ENCODE measurements at places on chromosomes 1 and 21. TPM values are rescaled to one million over a fixed set of nuclear protein-coding genes. Genes with fewer than 3 reads are reported as not detected.

The CD5L gene
- 0.01 TPM for polyA plus RNA-seq

The CXADR gene
- polyA plus RNA-seq, result 6.4 TPM

The BCL2L15 gene
- polyA plus RNA-seq, result 0.15 TPM

The C1orf94 gene
- 0.01 TPM for polyA plus RNA-seq

The ADCY10 gene
- 0.15 TPM for polyA plus RNA-seq

The COL11A1 gene
- not detected for polyA plus RNA-seq

The EXTL1 gene
- 5.3 TPM for polyA plus RNA-seq

The NFIA gene
- polyA plus RNA-seq, result 11.2 TPM

The BRINP2 gene
- 0.19 TPM for polyA plus RNA-seq

The GREM2 gene
- not detected for polyA plus RNA-seq

- DNase-seq, result peak; percentile 28
Measured at GRCh38 chr1:150235294-150235851, 539 bp downstream of the ANP32E start.

DNA sequence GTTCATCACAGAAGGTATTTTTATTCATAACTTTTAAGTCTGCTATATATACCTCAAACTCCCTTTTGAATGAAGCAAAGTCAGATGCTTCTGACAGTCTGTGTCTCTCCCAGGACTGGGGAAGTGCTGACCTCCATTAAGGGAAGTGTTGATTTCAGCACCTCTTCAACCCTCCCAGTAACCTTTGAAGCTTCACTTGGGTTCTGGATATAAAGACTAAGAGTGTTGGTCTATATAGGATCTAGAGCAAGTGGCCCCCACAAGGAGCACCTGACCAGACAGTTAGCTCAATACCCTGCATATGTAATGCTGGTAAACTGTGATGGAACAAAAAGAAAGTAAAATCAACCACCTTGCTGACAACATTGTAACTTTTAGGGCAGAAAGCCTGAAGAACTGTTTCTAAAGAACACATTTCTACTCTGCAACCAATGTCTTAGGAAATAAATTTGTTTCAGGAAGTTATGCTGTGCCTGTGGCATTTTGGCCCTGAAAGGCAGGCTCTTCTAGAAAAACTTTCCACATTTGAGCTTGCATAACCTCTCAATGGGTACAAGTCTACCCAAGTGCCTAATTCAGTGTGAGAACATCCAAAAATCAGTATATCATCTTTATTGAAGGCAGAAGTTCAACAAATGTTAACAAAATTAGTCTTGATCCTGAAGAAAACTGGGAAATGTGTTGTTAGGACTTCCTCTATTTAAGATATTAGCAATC, 865 bp upstream of the PTPN22 start:
- DNase-seq, result no peak

GRCh38 chr21:41953249-41953830, 478 bp downstream of the C2CD2 start:
- DNase-seq, result no peak

DNA sequence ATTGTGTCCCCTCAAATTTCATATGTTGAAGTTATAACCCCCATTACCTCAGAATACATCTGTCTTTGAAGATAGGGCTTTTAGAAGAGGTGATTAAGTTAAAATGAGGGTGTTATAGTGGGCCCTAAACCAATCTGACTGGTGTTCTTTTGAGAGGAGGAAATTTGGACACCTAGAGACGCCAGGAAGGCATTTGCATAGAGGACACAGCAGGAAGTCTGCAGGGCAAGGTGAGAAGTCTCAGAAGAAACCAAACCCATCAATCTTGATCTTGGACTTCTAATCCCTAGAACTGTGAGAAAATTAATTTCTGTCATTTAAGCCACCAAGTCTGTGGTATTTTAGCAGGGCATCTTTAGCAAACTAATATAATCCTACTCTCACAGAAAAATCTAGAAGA, 13.0 kb downstream of the GOLPH3L start:
- DNase-seq, result no peak

DNA sequence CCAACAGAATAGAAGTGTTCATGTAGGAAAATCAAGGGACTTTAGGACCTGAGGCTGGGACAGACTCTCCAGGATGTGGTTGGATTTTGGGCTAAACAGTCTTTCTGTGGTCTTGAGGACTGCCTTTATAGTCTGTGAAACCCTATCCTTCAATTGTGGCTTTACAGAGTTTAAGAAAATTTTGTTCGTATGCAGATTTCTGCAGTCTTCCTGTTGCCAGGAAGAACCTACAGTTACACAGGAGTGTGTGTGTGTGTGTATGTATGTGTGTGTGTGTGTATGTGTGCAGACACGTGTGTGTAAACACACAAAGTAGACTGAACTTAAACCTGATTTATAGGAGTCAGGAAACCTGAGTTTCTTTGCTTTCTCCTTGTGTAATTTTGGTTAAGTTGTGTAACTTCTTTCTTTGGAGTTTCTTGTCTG, 22.8 kb downstream of the NEK7 start:
- no peak for DNase-seq

DNA sequence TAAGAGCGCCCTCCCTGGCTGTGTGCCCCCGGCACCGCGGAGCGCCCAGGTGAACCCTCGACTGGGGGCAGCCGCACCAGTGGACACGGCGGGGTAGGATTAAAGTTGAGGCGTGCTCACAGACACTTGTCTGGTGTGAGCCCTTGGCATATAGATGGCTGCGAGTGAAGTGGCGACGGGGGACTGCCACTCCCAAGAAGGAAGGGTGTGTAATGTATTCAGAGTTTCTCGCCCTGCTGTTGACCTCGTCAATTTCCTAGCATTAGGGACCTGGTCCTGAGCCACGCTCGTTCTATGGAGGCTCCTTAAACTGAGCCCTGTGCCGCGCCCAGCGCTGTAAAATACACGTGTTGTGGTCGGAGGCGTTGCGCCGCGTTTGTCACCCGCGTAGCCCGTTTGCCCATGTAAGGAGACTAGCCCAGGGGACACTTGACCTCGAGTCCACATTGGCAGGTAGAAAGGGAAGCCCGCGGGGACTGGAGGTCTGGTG, 554 bp downstream of the EVA1C start:
- DNase-seq, result peak; percentile 42

GRCh38 chr1:229972600-229973296, 94.3 kb upstream of the GALNT2 start:
- no peak for DNase-seq

GRCh38 chr1:203619091-203619780, 7.4 kb upstream of the ATP2B4 start:
- DNase-seq, result no peak

DNA sequence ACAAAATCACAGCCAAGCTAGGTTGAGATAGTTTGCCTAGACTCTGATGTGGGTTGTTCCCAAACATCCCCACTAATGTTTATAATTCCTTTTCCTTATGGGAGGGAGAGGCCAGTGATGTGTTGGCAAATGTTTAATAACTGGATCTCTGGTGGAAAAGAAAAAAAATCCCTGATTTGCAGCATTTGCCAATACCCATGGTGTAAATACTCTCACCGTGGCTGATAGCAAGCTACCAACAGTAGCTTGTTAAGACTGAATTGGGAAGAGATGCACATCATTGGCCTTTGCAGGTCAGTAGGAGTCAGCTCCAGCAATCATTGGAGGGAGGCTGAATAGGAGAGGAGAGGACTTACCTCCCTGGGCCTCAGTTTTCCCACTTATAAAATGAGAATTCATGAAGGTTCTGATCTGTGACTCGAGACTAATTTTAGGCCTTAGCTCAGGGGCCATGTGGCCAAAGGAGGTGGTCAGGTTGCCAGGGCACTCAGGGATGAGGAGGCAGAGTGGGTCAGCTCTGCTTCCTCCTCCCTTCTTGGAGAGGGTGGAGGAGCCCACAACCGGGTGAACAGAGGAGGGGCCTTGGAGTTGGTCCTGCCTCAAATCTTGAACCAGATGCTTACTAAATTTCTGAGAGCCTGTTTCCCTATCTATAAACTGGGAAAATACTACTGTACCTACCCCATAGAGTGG, 20.0 kb upstream of the SCMH1 start:
- DNase-seq, result no peak

DNA sequence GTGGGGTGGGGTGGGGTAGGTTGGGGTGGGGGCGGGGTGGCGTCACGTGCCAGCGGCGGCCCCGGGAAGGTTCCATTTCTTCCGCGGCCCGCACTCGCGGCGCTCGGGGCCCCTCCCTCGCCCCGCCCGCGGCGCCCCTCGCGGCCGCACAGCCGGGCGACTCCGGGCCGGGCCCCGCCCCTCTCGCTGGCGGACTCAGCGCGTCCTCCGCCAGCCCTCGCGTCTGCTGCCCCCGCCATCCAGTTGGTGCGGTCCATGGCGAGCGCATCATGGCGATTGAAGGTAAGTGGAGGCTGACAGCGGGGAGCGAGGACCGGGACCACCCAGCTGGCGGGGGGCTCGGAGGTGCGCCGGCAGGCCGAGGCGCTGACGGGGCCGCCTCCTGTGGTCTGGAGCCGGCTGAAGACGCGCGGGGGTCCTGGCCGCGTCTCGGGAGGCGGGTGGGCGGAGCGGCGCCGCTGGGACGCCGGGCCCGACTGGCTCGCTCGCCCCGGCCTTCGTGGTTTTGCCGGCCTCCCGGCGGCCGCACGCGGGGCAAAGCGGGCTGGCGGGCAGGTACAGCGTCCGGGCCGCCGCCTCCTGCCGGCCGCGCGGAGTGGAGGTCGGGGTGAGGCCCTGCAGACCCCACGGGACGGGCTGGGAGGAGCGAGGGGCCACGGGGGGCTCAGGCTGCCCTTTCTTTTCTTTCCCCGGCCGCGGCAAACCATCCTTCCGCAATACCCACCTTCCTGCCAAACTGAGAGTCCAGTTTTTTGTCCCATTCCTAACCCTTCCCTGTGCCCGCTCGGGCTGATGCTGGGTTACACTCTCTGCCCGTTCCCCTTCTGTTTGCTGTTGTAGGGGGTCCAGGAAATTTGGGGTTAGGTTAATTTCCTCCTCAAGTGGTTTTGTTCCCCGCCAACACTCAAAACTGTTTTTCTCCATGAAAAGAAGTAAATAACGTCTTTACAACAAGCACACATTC, at the start of gene SYT14:
TSS of gene SYT14 (plus strand) at position 222 of the 964 bp plus-strand sequence. CDS start at position 270, 48 bp downstream.
- DNase-seq, result no peak

GRCh38 chr1:228340686-228341449, 65.8 kb downstream of the TRIM11 start:
- DNase-seq, result peak; percentile 10

DNA sequence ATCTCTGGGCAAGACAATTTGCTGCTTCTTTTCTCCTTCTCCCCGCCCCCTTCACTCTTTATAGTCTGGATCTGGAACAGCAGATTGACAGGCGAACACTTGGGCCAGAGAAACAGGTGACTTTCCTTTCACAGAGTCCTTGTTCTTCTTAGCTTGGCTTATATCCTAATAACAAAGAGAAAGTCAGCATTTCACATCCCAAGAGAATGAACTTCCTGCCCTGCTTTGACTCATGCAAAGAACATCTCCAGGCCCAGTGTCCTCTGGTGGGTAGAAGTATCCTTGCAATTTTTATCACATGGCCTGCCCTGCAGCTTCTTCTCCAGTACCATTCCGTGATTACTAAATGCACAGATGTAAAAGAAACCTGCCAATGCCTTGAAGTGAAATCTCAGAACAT, 764.4 kb downstream of the ADGRL2 start:
- no peak for DNase-seq

GRCh38 chr1:247343801-247344200, 12.1 kb upstream of the ZNF496 start:
- DNase-seq, result no peak

DNA sequence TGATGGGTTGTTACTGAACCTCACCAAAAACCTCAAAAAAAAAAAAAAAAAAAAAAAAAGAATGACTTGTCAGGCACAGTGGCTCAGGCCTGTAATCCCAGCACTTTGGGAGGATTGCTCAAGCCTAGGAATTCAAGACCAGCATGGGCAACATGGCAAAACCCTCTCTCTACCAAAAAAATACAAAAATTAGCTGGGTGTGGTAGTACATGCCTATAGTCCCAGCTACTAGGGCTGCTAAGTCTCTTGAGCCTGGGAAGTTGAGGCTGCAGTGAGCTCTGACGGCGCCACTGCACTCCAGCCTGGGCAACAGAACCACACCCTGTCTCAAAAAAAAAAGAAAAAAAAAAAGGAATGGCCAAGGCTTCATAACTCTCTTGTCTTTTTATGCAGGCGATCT, 11.1 kb downstream of the CHAF1B start:
- no peak for DNase-seq

- DNase-seq, result no peak
Measured at GRCh38 chr1:61226791-61227567, 144.6 kb downstream of the NFIA start.

GRCh38 chr1:28601696-28602095, 9.6 kb downstream of the RAB42 start:
- DNase-seq, result no peak

- no peak for DNase-seq
Measured at GRCh38 chr1:229114315-229114714, 156.6 kb upstream of the RAB4A start.

DNA sequence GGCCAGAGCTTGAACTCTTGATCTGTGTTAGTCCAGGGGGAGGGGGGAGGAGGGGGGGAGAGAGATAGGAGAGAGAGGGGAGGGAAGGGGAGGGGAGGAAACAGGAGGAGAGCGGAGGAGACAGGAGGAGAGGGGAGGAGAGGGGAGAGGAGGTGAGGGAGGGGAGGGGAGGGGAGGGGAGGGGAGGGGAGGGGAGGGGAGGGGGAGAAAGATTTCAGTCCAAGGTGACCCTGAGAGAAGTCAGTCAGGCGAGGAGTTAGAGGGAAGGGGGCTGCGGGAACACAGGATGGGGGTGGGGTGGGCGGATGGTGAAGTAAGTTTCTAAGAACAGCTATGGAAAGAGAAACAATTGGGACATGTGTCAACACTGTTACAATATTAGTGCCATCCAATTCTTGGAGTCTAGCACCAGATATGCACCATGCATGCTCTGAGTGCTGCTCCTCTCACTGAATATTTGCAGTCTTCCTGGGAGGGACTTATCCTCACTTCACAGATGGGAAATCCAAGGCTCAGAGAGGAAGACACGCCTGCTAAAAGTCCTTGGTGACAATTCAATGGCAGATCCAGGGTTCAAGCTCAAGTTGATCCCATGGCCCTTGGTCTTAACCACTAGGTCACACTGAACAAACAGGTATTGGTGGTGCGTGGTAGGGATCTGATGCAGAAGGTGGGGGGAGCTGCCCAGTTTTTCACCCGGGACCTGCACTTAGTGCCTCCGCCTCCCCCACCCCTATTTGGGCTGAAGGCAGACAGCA, 42.5 kb upstream of the ECE1 start:
- no peak for DNase-seq

DNA sequence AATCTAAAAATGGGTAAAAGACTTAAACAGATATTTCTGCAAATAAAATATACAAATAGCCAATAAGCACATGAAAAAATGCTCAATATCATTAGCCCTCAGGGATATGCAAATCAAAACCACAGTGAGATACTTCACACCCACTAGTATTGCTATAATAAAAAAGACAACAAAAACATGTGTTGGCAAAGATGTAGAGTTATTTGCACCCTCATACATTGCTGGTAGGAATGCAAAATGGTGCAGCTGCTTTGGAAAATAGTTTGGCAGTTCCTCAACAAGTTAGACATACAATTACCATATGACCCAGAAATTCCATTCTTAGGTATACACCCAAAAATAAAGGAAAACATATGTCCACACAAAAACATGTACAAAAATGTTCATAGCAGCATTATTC, 30.2 kb downstream of the ZZZ3 start:
- DNase-seq, result no peak

GRCh38 chr1:34356853-34357252, 180.1 kb downstream of the C1orf94 start:
- no peak for DNase-seq

DNA sequence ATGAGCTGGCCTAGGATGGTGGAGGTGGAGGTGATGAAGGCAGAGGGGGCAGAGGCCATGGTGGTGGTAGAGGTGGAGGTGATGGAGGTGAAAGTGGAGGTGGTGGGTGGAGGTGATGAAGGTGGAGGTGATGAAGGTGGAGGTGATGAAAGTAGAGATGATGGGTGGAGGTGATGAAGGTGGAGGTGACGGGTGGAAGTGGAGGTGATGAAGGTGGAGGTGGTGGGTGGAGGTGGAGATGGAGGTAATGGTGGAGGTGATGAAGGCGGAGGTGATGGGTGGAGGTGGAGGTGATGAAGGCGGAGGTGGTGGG, 19.7 kb upstream of the NPHP4 start:
- no peak for DNase-seq

Measured in heart right ventricle (tissue), 16 donors.